ENCODE measurements at places on chromosomes 7 and 10. TPM values are rescaled to one million over a fixed set of nuclear protein-coding genes. Genes with fewer than 3 reads are reported as not detected.

- H3K27ac ChIP-seq, result no peak overlapping the region
- no peaks in the 10 kb centered on the region for H3K27me3 ChIP-seq
- H3K4me3 ChIP-seq, result no peak overlapping the region
Measured at GRCh38 chr7:7519056-7519455, 16.6 kb downstream of the COL28A1 start.

DNA sequence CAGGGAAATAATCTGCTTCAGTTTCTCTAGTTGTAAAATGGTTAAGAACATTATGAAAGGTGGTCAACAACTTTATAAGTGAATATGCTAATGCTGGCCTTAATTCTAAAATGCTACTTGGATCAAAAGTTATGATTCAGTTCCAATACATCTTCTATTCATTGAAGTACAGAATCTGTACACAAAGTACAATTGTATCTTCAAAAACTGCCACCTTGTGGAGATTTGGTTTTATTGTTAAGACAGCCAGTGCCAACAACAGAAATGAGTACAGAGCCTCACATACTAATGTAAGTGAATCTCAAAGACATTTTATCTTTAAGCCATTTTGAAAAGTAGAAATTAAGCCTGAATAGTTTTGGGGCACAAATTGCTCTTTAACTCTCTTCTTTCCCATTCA lies 194.0 kb downstream of the CFTR start:
- H3K36me3 ChIP-seq, result no peaks in the 10 kb centered on the region
- DNase-seq, result no peak
- H3K27ac ChIP-seq, result no peak overlapping the region
- H3K4me1 ChIP-seq, result no peaks in the 10 kb centered on the region
- H3K27me3 ChIP-seq, result no peaks in the 10 kb centered on the region
- no peak overlapping the region for H3K4me3 ChIP-seq

The AKR1B15 gene
- total RNA-seq, result not detected

The AIMP2 gene
- total RNA-seq, result 37.1 TPM

- H3K36me3 ChIP-seq, result no peaks in the 10 kb centered on the region
- peaks cover 4% of the 10 kb centered on the region for H3K4me1 ChIP-seq
- no peaks in the 10 kb centered on the region for H3K27me3 ChIP-seq
- no peak overlapping the region for H3K27ac ChIP-seq
Measured at GRCh38 chr7:108454674-108455550, 1.3 kb downstream of the NRCAM start.
